Activated gamma-delta T cell (primary cell): ENCODE measurements at places on chromosomes 1 and 21.

DNA sequence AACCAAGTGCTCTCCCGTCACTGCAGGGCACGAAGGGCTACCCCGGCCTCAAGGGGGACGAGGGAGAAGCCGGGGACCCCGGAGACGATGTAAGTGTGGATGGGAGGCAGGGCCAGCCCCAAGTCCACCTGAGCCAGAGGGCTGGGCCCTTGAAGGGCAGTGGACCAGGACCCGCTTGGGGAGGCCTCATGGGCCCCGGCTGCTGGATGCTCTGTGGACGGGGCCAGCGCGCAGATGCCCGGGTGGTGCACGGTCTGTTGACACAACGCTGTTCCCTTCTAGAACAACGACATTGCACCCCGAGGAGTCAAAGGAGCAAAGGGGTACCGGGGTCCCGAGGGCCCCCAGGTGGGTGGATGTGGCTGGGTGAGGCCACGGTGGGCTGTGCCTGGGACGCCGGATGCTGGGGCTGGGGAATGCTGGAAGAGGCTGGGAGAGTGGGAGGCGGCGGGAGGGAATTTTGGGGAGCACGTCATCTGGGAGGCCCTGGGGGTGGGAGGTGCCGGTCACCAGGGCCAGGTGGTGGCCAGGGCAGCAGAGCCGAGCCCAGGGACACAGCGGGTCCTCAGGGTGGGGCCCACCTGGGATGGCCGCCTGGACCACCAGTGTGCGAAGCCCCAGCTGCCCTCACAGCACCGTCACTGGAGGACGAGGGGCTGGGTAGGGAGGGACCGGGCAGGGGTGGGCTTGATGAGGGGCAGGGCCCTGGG lies 17.5 kb downstream of the COL6A1 start:
- DNase-seq = no peak

GRCh38 chr1:31625561-31626222 lies 8.2 kb downstream of the HCRTR1 start:
- no peak for DNase-seq

DNA sequence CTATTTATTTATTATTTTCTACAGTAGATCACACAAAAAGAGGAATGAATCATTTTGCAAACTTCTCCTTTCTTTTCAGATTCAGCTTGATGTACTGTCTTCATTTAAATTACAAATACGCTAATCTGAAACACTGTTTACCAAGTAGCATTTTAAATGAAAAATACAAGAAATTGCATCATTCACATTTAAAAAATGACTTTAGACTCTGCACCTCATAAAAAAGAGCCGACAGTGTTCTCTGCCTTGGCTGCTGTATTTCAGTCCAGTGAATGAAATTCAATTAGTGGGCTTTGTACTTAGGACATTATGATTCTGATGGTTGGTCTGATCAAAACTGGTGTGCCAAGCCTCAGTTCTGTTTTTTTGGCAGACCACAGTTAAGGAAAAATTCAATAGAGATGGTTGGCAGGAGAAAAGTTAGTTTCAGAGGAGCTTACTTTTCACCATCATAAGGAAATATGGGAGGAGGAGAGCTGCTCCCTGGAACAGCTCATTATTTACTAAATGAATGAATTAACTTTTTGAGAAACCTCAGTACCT lies 222.4 kb upstream of the ESRRG start:
- no peak for DNase-seq

DNA sequence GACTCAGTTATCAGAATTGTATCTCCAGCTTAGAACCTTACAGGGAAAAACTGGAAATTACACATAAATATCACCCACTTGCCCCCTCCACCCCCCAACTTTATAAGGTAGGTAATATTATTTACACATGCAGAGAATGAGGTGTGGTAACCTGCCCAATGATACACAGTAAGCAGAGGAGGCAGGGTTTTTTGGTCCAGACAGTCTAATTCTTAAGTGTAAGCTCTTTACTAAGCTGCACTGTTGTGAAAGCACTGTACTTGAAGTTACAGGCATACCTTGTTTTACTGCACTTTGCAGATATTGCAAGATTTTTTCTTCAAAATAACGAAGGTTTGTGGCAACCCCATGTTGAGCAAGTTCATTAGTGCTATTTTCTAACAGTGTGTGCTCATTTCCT lies 24.8 kb upstream of the MYOCOS start:
- DNase-seq = no peak

DNA sequence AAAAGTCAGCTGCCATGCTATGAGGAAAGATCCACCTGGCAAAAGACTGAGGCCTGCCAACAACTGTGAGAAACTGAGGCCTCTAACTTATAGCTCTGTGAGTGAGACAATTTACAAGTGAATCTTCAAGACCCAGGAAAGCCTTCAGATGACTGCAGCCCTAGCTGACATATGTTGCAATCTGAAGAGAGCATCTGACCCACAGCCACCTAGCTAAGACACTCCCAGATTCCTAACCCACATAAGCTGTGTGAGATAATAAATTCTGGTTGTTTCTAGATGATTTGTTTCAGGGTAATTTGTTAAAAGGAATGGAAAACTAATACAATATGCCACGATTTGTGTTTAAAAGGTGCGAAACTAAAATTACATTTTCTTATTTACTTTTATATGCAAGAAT lies 55.1 kb downstream of the HFM1 start:
- DNase-seq = no peak

GRCh38 chr1:231899713-231900435 lies 273.3 kb downstream of the DISC1 start:
- no peak for DNase-seq

DNA sequence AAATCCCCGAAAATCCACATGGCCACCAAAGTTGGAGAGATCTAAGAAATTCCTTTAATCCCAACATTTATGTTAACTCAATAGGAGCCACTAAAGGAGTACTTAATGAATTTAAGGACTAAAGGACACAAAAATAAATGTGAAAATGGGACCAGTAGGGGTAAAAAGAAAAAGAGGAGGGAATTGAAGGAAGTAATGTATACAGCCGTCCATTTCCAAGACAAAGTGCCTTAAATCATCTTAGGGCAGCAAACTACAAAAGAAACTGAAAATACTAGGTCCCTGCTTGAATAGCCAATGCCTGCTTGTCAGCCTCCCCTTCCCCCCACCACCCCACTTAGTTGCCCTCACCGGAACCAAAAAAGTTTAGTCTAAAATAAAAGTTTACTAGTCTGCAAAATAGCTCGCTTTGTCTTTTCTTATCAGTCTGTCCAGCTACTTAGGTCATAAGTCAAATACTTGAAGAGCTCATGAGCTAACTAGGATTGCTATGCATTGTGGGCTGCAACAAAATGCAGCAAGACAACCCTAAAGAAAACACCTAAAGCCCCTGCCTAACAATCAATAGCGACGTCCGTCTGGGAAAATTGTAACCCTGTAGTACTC lies 66.3 kb upstream of the TLR5 start:
- DNase-seq = no peak

DNA sequence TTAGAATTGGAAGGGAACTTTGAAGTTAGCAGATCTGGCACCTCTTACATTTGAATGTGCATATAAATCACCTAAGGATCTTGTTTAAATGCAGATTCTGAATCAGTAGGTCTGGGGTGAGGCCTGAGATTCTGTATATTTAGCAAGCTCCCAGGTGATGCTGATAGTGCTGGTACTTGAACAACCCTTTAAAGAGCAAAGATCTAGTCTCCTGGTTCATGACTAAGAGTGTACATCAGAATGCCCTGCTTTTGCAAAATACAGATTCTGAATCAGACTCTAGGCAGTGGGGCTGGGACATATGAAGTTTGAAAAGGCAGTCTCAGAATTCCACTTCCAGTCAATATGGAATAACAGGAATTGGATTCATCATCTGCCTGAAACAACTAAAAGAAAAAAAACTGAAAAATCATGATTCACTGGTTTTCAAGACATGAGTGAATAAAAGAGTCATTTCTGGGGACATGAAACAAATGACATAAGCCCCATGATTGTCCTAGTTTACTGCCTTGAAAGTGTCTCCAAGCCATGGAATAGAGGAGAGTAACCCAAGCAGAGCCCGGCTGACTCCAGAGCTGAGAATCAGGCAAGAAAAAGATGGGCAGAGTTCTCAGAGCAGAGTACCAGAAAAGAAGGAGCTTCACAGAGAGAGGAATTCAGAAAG lies 149.6 kb upstream of the SGIP1 start:
- DNase-seq = no peak
